Iris pigment epithelial cell (primary cell): ENCODE measurements at places on chromosomes 4 and X.

GRCh38 chr4:123236606-123237005 is 160.0 kb upstream of the SPRY1 start:
- DNase-seq, result no peak

- no peak for DNase-seq
Measured at GRCh38 chrX:106649523-106650428, 38.0 kb downstream of the RADX start.

DNA sequence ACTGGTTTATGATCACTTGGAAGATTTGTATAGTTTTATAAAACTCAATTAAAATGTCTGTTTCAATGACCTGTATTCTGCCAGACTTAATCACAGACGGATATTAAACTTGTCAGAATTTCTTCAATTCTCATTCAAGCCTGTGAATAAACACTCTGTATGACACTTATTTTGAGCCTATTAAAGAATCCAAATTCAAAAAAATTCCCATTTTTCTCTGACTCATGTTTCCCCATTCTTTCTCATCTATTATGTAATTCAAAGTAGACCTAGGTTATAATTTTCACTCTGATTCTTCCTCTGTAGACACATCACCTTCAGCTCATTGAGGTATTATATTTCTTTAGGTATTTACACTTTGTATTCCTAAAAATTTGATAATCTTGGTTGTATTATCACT is 166.1 kb downstream of the TMA16 start:
- no peak for DNase-seq

DNA sequence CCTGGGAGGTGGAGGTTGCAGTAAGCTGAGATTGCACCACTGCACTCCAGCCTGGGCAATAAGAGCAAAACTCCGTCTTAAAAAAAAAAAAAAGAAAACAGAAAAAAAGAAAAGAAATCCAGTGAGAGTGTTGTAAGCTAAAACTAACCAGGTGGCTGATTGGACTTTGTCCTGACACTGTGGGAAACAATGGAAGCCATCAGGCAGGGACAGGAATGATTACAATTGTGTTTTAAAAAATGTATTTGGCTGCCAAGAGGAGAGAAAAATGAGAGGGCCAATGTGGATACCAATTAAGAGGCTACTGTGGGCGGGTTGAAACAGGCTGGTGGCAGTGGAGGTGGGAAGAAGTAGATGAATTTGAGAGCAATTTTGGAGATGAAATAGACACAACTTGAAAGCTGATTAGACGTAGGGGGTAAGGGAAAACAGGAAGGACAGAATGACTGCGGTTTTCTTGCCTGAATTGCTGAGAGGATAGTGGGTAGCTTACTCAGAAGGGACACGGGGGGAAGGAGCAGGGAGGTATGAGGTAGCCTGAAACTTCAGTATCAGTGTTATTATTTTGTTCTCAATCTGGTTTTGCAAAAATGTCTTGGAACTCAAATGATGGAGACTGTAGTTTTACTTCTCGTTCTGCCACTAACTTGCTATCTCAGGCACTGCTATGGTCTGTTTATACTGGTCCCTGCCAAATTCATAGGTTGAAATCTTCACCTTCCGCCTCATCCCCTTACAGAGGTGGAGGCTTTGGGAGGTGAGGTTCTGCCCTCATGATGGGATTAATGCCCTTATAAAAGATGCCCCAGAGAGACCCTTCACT is 45.6 kb upstream of the CHRNA9 start:
- peak; percentile 32 for DNase-seq

- DNase-seq, result peak; percentile 79
Measured at GRCh38 chr4:108651014-108651791, 804 bp downstream of the OSTC start.

- no peak for DNase-seq
Measured at GRCh38 chr4:183936574-183937345, 31.7 kb downstream of the STOX2 start.

GRCh38 chr4:123383566-123383965 is 13.0 kb upstream of the SPRY1 start:
- DNase-seq, result no peak

DNA sequence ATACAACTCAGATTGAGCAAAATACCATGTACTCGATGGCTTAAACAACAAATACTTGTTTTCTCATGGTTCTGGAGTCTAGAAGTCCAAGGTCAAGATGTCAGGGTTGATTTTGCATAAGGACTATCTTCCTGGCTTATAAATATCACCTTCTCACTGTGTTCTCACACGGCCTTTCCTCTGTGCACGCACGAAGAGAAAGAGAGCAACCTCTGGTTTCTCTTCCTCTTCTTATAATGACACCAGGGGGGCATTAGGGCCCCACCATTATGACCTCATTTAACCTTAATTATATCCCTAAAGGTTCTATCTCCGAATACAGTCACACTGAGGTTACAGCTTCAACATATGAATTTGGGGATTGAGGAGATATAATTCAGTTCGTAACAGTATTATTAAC is 504.0 kb downstream of the MAGEE1 start:
- DNase-seq, result no peak

DNA sequence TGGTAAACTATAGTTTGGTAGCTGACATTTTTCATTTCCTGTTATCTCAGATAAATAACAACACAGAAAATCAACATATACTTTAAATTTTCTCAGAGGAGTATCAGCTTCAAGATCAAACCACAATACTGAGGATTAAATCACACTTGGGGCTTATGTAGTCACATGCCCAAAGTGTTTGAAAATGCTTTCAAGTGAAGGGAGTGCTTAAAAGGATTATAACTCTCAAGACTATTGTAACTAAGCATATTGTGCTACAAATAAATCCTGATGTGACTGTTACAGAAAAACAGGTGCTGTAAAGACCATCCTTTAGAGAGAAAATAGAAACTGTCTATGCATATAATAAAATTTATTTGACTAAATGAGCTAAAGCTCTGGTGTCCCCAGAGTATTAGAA is 887.6 kb downstream of the ADGRL3 start:
- no peak for DNase-seq

- no peak for DNase-seq
Measured at GRCh38 chrX:1601768-1602085, 10.3 kb downstream of the AKAP17A start.

DNA sequence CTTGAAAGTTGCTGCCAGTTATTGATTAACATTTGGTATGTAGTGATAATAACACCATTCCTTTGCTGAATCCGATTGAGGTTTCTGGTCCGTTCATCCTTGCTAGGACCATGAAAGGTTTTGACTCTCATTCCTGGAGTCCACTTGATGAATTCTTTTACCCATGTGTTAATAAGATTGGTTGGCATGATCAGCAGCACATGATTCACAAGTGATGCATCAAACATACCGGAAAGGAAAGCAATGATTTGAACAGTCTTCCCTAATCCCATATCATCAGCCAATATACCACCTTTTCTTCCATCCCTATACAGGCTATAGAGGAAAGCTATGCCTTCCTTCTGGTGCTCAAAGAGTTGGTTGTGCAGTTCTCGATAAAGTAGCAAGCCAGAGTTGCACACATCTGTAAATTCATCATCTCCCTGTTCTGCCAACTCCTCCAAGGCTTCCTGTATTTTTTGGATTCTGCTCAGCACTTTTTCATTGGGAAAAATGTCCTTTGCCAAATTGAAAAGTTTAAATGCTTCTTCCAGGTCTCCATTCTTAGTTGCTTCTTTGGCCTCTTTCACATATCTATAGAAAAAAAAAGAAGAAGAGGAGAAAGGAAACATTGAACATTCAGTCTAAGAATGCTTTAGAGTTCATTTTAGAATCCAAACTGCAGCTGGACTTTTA is 26.7 kb downstream of the PIN4 start:
- DNase-seq, result no peak

DNA sequence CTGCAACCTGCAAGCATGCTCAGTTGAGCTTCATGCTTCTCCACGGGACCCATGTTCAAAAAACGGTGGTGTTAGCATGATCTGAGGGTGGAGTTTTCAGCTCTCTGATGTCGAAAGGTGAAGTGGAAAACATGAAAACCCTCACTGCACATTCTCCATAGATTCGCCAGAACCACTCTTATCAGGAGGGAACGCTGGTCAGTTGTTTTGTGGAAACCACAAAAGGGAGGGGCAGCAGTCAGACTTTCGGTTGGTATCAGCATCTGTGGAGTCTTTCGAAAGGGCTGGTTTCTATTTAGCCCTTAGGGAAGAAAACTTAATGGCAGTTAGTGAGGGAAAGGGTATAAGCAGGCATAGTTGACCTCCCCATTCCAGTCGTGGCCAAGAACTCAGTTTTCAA is 12.6 kb downstream of the PPA2 start:
- DNase-seq, result peak; percentile 49

DNA sequence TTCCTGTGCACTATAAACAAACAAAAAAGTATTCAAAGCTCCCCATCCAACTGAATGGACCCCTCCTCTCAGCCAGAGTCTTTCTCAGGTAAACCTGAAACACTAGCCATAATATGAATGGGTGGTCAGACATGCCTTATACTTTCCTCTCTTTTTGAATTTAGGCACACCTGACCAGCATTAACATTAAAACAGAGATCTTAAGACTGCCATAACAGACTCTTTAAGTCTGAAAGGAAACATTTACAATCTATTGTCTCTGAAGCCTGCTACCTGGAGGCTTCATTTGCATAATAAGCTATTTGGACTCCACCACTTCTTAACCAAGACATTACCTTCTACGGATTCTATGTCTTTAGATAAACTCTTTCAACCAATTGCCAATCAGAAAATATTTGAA is 56.9 kb upstream of the SPIN4 start:
- no peak for DNase-seq

- no peak for DNase-seq
Measured at GRCh38 chr4:70816894-70817293, 22.8 kb downstream of the GRSF1 start.

DNA sequence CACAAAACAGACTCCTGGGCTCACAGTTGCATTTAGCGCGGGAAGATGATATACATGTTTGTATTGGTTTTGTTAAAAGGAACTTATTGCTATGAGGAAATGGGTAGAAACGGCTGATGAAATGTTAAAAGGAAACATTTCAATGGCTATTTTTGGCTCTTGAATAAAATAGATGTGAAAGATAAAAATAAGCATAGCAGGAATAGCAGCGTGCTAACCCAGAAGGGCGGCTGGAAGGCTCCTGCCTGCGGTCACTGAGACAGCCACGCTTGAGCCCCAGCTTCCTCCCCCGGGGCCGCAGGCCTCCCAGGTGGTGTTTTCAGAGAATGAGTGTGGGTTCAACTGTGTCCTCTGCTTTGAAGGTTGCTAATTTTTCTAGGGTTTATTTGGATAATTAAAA is 35.0 kb upstream of the CLCN4 start:
- no peak for DNase-seq

- peak; percentile 76 for DNase-seq
Measured at GRCh38 chrX:13778916-13779315, 38.0 kb downstream of the GPM6B start.

GRCh38 chr4:4775493-4776004 is 83.9 kb upstream of the MSX1 start:
- no peak for DNase-seq

GRCh38 chrX:10930151-10930550 is 181.0 kb upstream of the HCCS start:
- DNase-seq, result no peak

- no peak for DNase-seq
Measured at GRCh38 chr4:115121351-115122043, 8.1 kb upstream of the NDST4 start.

GRCh38 chr4:126470862-126471261 is 1156.1 kb downstream of the FAT4 start:
- DNase-seq, result peak; percentile 70

DNA sequence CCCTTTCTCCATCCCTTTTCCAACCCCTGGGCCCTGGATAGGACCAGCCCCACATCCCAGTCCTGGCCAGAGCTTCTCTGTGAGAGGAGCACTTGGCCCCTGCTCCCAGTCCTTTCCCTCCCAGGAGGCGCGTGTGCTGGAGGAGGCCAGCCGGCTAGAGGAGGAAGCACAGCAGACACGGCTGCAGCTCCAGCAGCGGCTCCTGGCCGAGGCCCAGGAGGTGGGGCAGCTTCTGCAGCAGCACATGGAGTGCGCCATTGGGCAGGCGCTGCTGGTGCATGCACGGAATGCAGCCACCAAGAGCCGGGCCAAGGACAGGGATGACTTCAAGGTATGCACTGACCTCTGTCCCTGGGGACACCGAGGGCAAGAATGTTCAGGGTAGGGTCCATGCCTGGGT is 87.5 kb downstream of the EVC start:
- no peak for DNase-seq

- no peak for DNase-seq
Measured at GRCh38 chr4:104749062-104749461, 254.4 kb upstream of the CXXC4 start.

DNA sequence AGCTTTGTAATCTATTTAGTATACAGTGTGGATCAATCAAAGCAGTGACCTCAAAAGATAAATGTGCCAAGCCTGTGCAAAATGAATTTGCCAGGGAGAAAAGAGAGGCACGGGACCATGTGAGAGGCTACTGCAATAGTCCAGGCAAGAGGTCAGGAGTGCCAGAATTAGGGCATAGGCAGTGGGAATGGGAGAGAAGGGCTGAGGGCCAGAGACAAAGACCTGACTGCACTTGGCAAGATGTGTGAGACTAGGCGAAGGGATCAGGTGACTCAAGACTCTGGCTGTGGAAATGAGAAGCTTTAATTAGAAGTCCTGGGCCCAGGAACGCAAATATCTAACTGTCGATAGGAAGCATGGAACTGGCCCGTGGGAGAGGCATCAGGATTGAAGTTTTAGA is 168.1 kb downstream of the DHX15 start:
- no peak for DNase-seq

- DNase-seq, result no peak
Measured at GRCh38 chr4:177239477-177239876, 70.2 kb upstream of the NEIL3 start.

GRCh38 chr4:73612032-73612431 is 8.2 kb downstream of the RASSF6 start:
- peak; percentile 53 for DNase-seq
